ENCODE measurements at places on chromosomes 5 and 9.
A peak's percentile ranks its signal among the peaks of the same experiment; 100 is the strongest.

DNA sequence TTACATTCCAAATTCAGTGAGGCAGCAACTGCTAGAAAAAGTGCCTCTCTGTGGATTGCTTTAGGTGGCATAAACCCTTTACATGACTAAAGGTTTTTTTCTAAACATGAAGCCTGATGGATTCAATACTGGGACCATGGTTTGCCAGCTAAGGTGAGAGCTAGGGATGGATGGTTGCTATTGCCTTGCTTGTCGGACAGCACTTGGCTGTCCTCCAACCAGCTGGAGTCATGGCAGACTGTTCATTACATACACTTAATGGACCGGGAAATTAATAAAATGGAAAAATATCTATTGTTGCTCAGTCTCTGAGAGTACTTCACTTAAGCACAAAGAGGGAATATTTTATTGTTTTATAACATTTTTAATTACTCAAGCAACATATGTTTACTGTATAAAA lies 116.9 kb upstream of the TRPC7 start:
- no peak for DNase-seq

GRCh38 chr5:37308793-37309192 lies 59.6 kb upstream of the CPLANE1 start:
- DNase-seq, result no peak

DNA sequence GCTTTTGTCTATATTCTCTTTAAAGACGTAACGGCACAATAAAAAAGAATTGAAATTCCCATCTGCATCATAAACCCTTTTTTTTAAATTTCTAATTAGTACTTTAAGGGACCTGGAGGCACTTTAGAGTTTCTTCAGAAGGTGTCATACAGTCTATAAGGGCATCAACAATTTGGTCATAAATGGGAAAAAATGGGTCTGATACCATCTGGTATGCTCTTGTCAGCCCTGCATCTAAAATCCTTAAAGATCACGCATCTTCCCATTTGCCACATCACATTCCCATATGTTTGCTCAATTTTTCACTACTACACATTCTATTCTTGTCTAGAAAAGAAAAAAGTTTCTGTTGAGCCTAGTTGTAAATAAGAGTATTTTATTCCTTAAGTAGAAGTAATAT lies 53.8 kb downstream of the COX7C start:
- no peak for DNase-seq

- no peak for DNase-seq
Observed at GRCh38 chr9:80995759-80996158, 693.6 kb downstream of the TLE1 start.

GRCh38 chr5:111602817-111603445 lies 90.6 kb upstream of the STARD4 start:
- no peak for DNase-seq

GRCh38 chr5:143356855-143357583 lies 46.5 kb downstream of the NR3C1 start:
- no peak for DNase-seq

- peak; percentile 6 for DNase-seq
Observed at GRCh38 chr5:139177809-139178588, 20.2 kb downstream of the SIL1 start.

- no peak for DNase-seq
Observed at GRCh38 chr5:173880306-173880985, 7.7 kb upstream of the CPEB4 start.

GRCh38 chr5:31983851-31984250 lies 190.3 kb downstream of the GOLPH3 start:
- DNase-seq, result no peak

GRCh38 chr9:108443019-108443633 lies 412.7 kb downstream of the ACTL7B start:
- DNase-seq, result no peak

GRCh38 chr9:107940616-107941595 lies 451.3 kb upstream of the KLF4 start:
- no peak for DNase-seq

DNA sequence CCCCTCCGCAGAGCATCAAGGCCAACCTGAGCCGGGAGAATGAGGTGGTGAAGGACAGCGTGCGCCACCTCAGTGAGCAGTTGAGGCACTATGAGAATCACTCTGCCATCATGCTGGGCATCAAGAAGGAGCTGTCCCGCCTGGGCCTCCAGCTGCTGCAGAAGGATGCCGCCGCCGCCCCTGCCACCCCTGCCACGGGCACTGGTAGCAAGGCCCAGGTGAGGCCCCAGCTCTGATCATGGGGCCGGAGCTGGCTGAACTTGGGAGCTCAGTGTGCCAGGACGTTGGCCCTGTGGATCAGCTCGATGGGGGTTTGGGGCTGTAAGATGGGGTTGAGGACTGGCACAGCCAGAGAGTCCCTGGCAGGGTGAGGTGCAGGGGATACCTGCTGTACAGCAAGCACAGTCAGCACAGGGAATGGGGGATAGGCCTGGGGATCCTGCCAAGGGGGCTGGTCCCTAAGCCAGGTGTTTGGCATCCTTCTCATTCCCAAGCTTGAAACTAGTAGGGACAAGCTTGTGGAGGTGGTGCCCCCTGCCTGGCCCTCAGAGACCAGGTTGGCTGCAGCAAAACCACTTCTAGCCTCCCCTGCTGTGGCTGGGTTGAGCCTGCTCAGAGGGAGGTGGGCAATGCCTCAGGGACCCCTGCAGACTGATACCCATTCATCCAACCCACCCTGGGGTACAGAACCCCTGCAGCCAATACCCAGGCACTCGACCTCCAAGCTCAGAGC lies 22.5 kb downstream of the OLFML2A start:
- no peak for DNase-seq

DNA sequence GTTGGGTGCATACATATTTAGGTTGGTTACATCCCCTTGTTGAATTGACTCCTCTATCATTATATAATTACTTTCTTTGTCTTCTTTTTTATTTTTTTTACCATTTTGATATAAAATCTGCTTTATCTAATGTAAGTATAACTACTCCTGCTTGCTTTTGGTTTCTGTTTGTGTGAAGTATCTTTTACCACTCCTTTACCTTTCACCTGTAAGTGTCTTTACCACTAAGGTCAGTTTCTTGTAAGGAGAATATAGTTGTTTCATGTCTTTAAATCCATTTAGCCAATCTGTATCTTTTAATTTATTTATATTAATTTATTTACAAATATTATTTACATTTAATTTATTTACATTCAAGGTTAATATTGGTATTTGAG lies 33.0 kb downstream of the INSL4 start:
- no peak for DNase-seq

DNA sequence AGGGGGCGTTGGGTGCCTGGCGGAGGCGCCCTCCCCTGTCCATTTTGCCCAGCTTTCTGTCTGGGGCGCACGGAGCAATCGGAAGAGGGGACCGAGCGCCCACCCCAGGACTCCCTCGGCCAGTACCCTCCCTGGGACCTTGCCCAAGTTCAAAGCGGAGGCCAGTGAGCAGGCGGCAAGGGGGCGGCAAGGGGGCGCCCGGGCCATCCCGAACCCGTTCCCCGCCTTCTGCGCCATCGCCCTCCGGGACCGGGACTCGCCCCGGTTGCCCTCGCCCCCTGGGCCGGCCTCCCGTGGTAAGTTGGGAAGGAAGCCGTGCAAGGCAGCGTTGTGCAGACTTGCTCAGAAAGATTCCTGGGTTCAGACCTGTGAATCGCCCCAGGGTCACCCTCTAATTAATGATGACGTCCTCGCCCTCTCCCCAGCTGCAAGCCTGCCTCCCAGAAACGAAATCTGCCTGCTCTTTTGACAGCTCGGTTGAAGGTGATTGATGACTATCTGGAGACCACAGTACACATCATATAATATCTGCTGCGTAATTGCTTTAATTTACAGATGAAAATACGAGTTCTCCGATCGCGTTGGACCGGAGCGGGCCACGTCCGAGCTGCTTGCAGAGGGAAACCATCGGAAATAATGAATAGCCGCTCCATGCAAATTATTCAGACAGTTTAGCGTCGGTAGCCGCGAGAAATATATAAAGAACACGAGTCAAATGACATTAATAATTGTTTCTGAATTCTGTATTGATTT lies 1.4 kb upstream of the IRX4 start:
- no peak for DNase-seq

DNA sequence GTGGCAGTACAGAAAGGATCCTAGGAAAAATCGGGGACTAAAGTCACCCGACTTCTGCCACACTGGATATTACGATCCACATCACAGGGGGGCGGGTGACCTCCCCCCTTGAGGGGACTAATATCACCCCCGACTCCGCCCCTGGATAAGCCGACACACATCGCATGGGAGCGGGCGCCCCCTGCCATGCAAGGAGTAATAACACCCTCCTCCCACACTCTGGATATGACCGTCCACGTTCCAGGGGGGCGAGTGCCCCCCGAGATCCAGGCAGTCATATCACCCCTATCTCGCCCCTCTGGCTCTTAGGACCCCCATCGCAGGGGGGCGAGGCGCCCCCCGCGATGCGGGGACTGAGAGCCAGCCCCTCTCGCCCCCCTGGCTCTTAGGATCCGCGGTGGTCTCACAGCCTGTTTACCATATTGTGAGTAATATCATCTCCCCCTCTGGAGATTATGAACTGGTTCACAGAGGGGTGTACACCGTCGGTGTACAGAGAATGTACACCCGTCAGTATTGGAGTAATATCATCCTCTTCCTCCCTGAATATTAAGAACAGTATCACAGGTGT lies 423.0 kb downstream of the DIRAS2 start:
- DNase-seq, result peak; percentile 50

DNA sequence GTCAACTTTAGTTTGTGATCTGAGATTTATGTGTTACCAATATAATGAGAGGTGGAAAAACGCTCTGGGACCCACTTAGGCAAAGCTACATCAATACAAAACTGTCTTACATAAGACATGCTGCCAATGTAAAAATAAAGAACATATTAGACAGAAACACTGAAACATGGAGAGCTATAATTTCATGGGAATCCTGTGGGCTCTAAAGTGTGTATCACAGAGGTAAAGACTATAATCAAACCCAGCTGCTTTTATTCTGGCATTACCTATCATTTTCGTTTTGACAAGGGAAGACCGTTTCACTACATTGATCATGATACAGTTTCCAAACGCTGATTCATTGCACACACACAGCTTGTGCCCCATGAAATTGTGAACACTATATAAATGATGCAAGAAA lies 400.5 kb upstream of the TUSC1 start:
- no peak for DNase-seq

DNA sequence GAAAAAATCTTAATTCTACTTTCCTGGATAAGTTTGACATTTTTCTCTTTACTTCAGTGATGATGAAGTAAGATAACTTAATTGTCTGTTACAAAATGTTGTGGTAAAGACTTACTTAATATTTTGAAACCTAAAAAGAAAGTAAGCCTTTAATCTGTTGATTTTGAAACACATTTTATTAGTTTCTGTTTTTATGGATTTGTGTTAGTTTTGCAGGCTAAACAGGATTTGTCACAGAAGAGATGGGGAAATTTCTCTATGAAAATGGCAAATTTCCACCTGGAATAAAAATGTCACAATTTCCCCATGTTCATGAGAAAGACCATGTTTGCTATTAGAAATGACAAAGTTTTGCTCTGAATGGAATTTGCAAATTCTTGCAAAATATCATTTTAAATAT lies 237.1 kb downstream of the RFX3 start:
- no peak for DNase-seq

DNA sequence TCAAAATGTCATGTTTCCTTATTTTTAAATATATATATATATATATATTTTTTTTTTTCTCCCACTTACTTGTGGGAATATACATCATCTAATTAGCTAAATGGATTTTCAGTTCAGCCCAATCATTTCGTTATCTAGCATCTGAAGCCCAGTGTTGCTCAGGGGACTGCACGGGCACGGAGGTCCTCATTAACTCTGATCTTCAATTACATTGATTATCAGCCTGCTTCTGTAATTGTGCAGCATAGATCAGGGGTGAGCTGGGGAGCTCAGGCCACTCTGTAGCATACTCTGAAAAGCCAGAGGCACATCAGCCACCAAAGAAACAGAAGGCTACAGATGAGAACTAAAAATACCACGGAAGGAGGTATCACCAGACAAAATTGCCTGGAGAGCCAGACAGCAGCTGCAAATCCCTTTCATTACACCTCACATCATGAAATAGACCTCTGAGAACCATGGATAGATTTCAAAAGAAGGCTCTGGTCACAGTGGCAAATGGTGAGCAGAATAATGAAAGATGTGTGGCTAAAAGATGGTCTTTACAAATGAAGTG lies 326.4 kb downstream of the TRIM32 start:
- DNase-seq, result no peak

DNA sequence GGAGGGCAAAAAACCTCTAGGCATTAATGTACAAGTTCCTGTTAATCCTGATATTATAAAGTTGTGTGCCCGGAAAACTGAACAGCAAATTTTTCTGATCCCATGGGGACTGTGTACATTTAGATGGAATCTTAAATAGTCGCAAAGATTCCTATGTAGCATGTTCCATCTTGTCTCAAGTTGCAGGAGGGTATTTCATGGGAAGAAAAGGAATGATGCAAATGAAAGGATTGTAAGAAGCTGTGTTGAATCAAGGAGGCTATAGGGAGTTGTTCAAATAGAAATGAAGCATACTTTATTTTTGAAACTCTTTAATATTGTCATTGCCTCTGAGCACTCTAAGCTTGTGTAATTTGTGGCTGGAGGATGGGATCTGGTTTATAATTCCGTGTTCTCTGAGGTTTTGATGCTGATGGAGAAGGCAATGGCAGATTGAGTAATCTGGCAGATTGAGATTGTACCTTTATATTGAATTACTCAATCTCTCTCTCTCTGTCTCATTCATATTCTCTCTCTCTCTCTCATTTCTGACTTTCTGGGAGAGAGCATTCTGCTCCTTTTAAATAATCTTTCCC lies 288.5 kb downstream of the OSTF1 start:
- no peak for DNase-seq

DNA sequence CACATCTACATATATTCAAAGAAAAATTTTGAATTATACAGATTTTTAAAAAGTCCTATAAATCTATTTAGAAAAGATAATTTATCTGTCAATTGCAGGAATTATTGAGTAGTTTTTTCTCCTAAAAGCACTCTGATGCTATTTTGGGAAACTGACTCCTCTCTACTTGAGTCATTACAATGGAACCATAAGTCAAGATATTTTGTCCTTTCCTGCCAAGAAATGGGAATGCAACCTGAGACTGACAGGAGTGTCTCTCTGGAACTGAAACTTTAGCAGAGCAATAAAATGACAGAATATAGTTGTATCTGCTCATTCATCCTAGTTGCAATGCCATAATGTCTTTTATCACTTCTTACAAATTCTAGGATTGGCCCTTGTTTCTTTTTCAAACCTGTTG lies 48.6 kb downstream of the CARTPT start:
- no peak for DNase-seq

DNA sequence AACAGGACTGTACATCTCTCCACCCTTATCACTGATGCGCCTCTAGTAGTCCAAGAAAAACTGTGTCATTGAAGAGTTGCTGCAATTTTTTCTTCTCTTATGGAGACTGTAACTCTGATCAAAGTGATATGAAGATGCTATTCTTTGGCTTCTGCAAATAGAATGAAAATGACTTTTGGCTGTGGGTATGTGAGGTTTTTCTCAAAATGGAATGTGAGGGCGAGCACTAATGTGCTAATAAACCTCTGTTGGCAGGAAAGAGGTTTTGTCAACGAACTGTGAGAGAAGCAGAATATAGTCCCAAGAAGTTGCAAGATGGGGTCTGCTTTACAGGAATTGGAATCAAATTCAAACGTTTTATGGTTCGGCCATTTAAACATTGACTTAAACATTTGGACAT lies 252.0 kb upstream of the GAS1 start:
- no peak for DNase-seq

- DNase-seq, result no peak
Observed at GRCh38 chr5:146646441-146646840, 130.5 kb upstream of the GPR151 start.

GRCh38 chr5:156819537-156819936 lies 30.6 kb upstream of the PPP1R2B start:
- DNase-seq, result no peak

GRCh38 chr5:116313366-116313765 lies 228.5 kb downstream of the COMMD10 start:
- DNase-seq, result no peak

Measured in naive B cell (primary cell).